ENCODE measurements at places on chromosomes 1 and 21.

DNA sequence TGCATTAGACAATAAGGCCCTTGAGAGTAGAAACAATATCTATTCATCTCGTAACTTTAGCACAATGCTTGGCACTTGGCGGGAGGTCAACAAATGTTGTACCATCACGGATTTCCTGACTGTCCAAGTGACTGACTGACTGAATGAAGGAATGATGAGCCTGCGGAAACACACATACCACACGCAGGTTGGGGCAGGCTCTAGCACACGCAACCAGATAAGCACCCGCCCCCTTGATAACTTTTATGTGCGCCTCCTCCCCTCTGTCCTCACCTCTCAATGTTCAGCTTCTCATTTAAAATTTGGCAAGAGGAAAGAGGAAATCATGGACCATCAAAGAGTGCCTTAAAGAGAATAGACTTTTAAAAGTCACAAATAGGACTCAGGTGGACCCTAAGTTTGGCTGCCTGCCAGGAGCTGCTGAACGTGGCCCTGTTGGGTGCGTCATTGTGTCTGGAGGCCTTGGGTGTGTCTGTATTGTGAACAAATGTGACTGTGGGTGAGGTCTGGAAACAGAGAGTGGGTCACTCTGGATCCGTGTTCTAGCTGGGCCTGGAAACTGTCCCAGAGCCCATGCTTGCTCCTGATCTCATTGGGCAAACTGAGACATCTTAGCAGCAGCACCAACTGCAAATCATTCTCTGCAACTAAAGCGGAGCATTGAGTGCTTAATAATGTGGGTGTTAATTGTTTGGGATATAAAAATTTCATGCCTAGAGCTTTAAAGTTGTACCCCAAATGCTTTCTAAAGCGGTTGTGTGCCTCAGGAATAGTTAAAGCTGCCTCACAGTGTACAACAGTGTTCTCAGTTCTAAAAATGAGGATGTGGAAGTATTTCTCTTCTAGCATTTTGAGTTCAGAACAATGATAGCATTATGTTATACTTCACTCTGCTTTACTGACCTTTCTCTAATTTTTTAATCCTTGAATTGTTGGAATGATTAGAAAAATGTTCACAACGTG is 47.6 kb upstream of the ABCG1 start:
- no peak for DNase-seq

GRCh38 chr1:231106347-231106746 is 55.5 kb upstream of the TRIM67 start:
- peak; percentile 90 for DNase-seq

- peak; percentile 4 for DNase-seq
These were observed 3.3 kb downstream of the CD46 start for GRCh38 chr1:207754974-207755700.

DNA sequence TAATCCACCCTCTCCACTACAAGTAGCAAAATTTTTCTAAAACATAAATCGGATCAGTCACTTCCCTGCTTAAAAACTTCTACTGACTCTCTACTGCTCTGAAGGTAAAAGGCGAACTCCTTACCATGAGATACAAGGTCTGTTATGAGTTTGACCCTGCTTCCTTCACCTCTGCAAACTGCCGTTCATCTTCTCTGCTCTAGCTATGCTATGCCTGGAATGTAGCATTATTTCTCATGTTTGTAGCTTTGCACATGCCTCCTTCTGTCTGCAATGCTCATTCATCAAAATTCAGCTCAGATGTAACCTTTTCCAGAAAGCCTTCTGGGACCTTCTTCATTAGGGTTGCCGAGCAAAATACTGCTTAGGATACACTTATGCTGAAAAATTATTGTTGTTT is 30.8 kb downstream of the RPL5 start:
- no peak for DNase-seq

DNA sequence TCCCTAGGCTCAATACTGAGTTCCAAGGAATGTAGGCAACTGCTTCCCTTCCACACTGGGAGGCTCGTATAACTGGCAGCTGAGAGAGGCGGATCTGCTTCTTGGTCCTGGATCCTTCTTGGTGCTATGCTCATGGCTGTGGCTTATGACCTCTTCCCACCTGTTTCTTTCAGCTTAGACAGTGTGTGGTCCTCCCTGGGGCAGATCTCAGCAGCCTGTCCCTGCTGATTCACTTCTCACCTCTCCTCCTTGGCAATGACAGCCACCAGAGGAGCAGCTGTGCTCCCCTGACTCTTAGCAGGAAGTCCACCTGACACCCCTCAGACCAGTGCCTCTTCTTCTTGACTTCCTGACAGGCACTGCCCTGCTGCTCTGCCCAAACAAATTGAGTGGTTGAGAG is 75.1 kb upstream of the PTGFRN start:
- no peak for DNase-seq

DNA sequence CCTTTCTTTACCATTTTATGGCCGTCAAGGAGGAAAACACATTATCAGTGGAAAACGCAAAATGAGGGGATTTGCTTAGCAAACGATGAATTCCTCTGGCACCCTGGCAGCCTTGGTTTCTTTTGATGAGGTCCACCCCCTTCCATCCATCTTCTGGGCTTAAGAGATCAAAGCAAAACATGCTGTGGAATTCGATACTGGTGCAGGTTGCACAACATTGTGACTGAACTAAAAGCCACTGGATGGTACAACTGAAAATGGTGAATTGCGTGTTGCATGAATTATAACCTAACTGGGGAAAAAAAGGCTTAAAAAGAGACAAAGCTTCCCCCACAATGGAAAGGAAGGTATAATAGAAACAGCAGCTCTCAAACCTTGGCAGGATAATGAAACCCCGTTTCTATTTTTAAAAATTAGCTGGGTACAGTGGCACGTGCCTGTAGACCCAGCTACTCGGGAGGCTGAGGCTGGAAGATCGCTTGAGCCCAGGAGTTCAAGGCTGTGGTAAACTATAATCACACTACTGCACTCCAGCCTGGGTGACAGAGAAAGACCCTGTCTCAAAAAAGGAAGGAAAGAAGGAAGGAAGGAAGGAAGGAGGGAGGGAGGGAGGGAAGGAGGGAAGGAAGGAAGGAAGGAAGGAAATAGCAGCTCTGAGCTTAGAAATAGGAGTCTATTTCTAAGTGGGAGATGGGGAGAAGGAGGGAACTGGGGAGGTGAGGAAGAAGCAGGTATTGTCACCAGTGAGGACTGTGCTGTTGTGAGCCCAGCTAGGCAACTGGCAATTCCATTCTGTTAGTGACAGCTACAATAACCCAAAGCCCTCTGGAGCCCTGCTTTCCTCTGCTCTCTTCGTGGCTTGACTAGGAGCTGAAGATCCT is 29.0 kb upstream of the LGALS8 start:
- peak; percentile 24 for DNase-seq

GRCh38 chr1:228544921-228545591 is 57.9 kb downstream of the RNF187 start:
- DNase-seq: no peak

DNA sequence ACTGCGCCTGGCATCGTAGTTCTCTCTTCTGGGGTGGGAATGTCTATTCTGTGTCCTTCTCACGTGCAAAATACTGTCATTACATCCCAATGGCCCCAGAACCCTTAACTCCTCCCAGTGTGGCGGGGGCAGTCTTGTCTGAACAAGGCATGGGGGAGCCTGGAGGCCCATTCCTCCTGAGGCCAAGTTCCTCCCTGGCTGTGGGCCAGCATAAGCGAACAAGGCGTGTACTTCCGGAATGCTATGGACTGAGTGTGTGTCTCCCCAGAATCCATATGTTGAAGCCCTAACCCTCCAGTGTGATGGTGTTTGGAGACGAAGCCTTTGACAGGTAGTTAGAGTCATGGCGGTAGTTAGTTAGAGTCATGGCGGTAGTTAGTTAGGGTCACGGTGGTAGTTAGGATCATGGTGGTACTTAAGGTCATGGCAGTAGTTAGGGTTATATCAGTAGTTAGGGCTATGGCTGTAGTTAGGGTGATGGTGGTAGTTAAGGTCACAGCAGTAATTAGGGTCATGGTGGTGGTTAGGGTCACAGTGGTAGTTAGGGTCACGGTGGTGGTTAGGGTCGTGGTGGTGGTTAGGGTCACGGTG is 71.0 kb downstream of the PRKCZ start:
- DNase-seq: no peak

GRCh38 chr1:175278734-175279116 is 86.1 kb upstream of the KIAA0040 start:
- DNase-seq: no peak

DNA sequence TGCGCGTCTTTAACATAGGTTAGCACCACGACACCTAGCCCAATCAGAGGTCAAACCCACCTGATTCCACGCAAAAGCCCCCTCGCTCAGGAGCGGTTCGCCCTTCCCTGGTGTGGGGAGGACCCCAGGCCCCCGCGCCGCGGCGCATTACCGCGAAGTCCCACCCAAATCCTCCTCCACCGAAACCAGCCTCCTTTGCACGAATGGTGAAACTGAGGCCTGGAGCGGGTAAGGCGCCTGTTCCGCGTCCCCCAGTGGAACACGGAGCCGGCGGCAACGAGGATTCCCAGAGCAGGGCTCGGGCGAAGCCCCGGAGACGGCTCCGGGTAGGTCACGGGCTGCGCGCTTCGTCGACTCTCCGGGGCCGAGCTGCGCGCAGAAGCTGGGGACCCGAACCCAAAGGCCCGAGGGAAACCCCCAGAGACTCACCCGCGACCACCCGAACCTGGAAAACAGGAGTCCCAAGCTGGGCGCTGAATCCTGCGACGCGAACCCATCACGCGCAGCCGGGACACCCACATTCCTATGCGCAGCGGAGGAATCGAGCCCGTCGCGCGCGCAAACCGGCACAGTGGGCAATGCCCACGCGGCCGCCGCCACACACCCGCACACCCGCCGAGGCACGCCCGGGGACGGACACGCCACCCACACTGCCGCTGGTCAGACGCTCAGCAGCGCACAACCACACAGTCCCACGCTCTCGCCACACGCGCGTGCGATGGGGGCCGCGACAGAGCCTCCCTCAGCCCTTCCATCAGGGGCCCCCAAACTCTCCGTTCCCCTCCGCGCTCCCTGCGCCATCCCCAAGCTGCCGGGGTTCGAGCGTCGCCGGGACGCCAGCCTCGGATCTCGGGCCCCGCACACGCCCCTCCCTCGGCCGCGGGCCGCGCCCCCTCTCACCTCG is 507 bp downstream of the GLIS1 start:
- DNase-seq: peak; percentile 18

DNA sequence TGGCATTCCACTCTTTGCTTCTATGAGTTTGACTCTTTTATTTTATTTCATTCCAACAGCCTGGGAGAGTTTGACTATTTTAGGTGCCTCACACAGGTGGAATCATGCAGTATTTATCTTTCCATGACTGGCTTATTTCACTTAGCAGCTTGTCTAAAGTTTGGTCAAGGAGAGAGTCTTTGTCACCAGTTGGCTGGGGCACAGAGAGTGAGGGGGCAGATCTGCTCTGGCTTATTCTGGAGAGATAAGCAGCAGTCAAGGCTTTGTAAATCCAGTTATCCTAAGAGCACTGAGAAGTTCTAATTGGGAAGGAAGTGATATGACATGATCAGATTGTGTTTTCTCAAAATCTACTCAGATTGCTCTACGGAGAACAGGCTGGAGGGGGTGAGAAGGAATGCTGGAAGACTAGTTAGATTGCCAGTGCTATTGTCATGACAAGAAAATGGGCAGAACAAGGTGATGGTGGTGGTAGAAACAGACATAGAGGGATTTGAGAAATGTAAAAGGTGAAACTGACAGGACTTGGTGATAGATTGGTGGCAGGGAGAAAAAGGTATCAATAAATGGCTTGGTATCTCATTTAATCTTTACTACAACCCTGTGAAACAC is 12.1 kb upstream of the CTTNBP2NL start:
- no peak for DNase-seq

DNA sequence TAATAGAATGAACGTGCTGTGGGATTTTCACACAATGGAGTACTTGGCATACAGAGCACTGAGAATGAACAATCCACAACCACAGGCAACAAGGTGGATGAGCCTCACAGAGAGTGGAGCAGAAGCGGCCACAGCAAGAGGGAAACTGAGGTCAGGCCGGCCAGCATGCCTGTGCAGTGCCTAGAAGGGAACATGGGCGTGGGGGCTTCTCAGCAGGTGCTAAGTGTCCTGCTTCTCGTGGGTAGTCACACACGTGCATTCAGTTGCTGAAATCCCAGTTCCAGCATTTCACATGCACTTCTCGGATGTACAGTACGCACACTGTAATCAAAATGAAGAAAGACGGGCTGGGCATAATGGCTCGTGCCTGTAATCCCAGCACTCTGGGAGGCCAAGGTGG is 33.1 kb downstream of the WDR4 start:
- DNase-seq: no peak

DNA sequence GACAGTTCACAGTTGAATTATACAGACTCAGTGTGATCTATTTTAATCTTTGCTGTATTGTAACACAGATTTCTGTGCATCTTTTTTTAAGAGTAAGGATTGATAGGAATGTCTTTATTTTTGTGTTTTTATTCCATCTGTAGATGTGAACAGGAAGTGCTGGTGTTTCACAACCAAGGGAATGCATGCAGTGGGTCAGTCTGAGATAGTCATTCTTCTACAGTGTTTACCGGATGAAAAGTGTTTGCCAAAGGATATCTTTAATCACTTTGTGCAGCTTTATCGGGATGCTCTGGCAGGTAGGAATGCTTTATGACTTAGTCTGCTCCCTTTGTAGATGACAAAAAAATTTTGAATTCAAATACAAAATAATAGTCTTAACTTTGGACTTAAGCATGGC is 84.5 kb downstream of the CC2D1B start:
- DNase-seq: peak; percentile 75

DNA sequence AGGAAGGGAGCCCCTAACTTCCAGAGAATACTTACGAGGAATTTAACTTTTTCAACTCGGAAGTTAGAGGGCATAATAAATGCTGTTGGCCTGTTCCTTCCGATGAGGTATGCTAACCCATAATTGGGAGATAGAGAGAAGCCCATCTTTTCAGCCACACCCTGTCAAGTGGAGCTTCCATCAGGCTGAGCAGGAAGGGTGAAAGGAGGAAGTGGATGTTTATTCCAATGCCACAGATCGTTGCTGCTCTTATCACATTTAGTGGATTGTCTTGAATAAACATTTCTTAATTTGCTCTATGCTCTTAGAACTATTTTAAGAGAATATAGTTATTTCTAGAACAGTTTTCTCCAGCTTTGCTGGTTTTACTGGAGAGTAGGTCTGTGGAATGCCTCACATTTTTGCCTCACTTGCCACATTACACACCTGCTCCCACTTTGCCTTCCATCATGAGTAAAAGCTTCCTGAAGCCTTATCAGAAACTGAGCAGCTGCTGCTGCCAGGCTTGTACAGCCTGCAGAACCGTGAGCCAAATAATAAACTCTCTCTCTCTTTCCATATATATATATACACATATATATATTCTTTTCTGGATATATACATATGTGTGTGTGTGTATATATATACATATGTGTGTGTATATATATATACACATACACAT is 60.0 kb upstream of the RGS21 start:
- DNase-seq: no peak

Measured in fibroblast of lung (primary cell).